Cardiac atrium fibroblast (primary cell): ENCODE measurements at places on chromosomes 2 and 18. TPM values are rescaled to one million over a fixed set of nuclear protein-coding genes. Genes with fewer than 3 reads are reported as not detected.

The BIN1 gene
- 38.7 and 39.7 TPM in 2 replicates for total RNA-seq

The PTPRM gene
- total RNA-seq, result 51.1 and 66.9 TPM in 2 replicates

The CYP26B1 gene
- 7.0 and 11.3 TPM in 2 replicates for total RNA-seq

The CRACDL gene
- 0.32 TPM in 1 of 2 replicates, not detected in the other for total RNA-seq

The VWA3B gene
- total RNA-seq, result not detected in 2 replicates

The B3GNT2 gene
- total RNA-seq, result 13.2 and 18.3 TPM in 2 replicates

The TXNDC2 gene
- 0.32 TPM in 1 of 2 replicates, not detected in the other for total RNA-seq

The FAM161A gene
- 0.65 and 1.3 TPM in 2 replicates for total RNA-seq

The SLC4A5 gene
- under 0.01 and 0.16 TPM in 2 replicates for total RNA-seq

The GPR17 gene
- not detected in 2 replicates for total RNA-seq
